ENCODE measurements at places on chromosomes 7 and 10.

DNA sequence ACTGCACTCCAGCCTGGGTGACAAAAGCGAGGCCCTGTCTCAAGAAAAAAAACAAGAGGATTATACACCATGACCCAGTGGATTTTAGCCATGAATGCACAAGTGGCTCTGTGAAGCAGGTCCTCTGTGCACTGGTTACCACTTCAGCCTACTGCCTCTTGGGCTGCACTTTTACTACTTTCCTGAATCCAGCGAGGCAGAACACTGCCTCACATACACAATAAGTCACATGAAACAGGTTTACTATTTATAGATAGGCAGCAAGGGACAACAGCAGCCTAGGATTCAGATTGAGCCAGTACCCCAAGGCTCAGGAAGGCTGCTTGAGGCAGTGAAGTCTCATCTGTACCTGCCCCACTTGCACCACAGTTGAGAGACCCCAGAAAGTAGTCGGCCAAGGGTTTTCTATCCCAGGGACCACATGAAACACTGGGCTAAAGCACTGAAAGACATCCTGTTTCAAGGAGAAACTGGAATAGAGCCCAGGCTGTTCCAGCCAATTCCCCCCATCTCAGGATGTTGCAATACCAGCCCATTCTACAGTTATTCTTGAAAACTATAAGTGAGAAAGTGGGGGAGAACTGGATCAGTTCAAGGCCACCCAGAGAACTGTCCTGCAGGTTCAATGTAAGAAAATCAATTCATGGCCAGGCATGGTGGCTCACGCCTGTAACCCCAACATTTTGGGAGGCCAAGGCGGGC is 10.3 kb upstream of the OGDH start:
- no peak for DNase-seq

GRCh38 chr7:129779602-129780256 is 168.2 kb downstream of the NRF1 start:
- DNase-seq: no peak

DNA sequence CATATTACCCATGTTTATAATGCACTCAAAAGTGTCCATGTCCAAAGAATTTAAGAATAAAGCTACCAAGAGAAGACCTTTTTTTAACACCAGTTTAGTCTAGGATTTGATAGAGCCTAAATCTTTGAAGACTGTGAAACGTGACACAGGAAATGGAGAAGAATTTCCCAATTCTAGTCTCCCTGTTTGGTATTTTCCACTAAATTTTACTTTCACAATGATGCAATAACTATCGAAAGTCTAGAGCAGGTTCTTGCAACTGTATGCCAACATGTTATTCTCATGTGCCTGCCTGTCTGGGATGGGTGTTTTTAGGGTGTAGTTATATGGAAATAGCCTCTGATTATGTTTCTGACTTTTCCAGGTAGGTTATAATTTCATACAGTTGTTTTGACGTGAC is 6.9 kb upstream of the MXI1 start:
- DNase-seq: no peak

GRCh38 chr10:32051926-32052325 is 4.3 kb downstream of the KIF5B start:
- DNase-seq: no peak

- no peak for DNase-seq
These were observed 35.3 kb downstream of the TRRAP start for GRCh38 chr7:98913612-98914011.

- DNase-seq: no peak
These were observed 51.0 kb downstream of the ASB4 start for GRCh38 chr7:95536656-95537311.

DNA sequence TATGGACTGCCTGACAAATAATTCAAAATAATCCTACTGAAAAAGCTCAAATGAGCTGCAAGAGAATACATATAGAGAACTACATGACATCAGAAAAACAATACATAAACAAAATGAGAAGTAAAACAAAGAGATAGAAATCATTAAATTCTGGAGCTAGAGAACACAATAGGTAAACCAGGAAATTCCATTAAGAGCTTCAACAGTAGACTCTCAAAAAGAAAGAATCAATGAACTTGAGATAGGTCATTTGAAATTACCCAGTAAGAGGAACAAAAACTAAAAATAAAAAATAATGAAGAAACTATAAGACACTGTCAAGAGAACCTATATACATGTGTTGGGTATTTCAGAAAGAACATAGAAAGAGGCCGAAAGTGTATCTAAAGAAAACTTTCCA is 186.3 kb downstream of the PTN start:
- no peak for DNase-seq
